Natural killer cell treated with Interleukin-12 subunit alpha and Interleukin-12 subunit beta and Interleukin-15 and Interleukin-18, amount 100 ng/mL, for 72 hours (primary cell): ENCODE measurements at places on chromosomes 1 and 21. TPM values are rescaled to one million over a fixed set of nuclear protein-coding genes. Genes with fewer than 3 reads are reported as not detected.
A peak's percentile ranks its signal among the peaks of the same experiment; 100 is the strongest.

The ADARB1 gene
- 28.7 TPM for total RNA-seq

DNA sequence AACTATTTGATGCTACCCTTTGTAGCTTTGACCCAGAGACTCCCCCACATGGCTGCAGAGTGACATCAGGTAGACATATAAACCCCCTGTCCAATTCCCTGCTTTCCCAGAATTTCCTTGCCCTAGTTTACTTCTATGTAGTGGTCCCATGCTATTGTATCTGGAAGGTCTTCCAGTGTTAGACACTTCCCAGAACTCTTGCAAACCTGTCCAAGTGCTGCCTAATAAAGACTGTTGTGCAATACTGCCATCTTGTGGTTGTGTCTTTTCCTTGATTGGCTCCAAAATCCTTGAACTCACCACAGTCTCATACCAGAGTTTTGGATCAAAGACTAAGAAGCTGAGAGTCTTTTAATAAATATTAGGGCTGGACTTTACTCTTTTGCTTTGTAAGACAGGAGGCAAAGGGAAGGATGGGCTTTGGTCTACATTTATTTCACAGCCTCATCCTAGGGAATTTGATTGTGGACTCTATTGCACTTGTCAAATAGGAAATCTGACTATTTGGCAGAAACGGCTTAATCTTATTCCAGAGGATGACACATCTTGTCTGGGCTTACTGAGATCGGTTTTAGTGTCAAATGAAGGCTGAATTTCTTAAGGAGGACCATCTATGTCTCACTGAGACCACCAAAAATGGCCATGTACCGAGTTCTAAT is 169.9 kb downstream of the LRRC7 start:
- DNase-seq: no peak

The GPR37L1 gene
- not detected for total RNA-seq

DNA sequence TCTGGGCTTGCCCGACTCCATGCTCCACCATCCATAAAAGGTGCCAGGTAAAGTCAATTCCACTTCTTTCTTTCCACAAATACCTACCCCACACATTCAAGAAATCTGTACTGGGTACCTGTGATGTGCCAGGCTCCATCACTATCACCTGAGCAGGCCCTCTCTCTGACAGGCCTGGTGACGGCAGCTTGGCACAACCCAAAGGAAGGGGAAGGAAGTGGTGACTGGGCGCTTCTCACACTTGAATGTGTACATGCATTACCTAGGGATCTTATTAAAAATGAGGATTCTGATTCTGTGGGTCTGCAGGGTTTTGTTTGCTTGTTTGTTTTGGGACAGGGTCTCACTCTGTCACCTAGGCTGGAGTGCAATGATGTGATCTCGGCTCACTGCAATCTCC is 7.5 kb downstream of the HTR1D start:
- no peak for DNase-seq

- peak; percentile 53 for DNase-seq
Measured at GRCh38 chr21:46127239-46128105, 27.9 kb downstream of the FTCD start.

The SPRR2E gene
- total RNA-seq: not detected

DNA sequence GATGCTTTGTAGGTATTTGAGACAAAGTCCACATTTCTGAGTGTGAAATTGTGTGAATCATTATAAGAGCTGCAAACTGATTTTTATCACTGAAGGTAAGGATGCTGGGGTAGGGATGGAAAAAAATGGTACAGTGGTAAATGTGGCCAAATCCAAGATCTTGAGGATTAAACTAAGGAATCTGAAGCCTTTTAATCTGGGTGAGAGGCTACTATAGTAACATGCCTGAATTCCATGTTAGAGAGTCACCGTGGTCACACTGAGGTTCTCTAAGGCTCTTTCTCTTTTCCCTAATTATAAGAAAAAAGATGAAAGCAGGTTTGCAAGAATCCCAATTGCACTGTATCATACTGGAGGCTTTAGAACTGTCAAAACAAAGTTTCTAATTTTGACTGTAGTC is 17.6 kb downstream of the PTGER3 start:
- no peak for DNase-seq

DNA sequence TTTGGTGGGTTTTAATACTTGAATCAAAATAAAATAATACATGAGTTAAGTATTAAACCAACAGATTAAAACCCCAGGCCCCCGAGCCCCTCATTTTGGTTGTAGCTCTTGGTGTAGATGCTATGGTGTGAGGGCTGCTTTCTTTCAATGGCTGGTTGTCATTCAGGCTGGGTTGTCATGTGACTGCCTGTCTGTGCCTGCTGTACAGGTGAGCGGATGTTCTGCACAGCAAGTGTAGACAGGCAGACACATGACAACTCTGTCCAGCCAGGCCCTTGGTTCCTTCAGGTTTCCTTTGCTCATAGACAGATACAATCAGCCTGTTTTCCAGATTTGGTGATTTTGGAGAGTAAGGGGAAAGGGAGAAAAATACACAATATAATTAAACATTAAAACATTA is 281.9 kb upstream of the C1orf105 start:
- no peak for DNase-seq

- no peak for DNase-seq
Measured at GRCh38 chr1:91026777-91027176, 4.9 kb upstream of the ZNF644 start.

The PWP2 gene
- total RNA-seq: 69.6 TPM

The TNFSF18 gene
- total RNA-seq: not detected

DNA sequence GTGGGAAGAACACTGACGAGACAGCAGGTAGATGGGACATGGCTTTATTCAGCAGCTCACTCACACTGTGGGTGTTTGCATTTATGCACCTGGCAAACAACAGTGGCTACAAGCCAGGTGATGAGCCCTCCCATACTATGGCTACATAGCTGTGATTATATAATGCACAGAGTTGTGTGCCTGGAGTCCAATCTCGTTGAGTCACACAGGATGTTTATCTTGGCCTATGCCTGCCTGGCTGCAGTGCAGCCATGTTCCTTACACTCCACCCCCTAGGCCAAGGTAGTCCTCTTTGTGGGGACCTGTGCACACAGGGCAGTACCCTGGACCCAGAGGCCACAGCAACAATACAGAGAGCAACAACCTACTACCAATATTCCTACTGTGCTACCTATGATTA is 1643.8 kb downstream of the MRPL39 start:
- DNase-seq: no peak

The PCSK9 gene
- not detected for total RNA-seq

GRCh38 chr1:58159434-58159830 is 387.1 kb downstream of the OMA1 start:
- no peak for DNase-seq

GRCh38 chr1:42000766-42001165 is 82.0 kb upstream of the HIVEP3 start:
- DNase-seq: no peak

- DNase-seq: no peak
Measured at GRCh38 chr1:83058327-83058726, 940.6 kb downstream of the TTLL7 start.

GRCh38 chr1:184296466-184297243 is 90.2 kb upstream of the C1orf21 start:
- DNase-seq: no peak

DNA sequence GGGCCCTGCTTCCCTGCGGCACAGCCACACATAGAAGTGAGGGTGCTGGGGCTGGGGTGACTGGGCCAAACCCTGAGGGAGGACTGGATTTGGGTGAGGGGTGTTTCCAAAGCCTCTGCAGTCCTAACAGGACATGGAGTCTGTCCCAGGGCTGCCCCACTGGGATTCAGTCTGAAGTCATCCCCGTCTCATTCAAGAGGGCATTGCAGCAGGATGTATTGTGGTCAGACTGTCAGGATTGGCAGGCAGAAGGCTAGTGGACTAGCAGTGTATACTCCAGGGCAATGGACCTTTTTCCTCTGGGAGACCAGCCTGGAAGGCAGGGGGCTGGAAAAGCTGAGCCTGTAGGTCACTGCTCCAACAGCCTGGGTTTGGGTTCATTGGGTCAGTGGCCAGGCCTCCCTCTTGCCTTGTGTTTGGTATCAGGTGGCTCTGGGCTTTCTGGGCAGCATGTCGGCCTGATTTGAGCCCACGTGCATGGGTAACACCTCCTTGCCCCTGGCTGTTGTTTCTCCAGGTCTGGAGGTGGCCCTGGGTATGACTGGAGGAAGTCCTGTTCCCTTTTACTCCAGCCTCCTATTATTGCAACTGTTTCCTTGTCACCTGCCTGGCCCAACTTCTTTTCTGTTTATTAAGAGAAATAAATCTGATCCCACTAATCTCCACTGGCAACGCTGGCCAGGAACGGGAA is 41.0 kb upstream of the SYNC start:
- DNase-seq: no peak

GRCh38 chr21:34190576-34191321 is 117.4 kb downstream of the MRPS6 start:
- no peak for DNase-seq

The ZNF281 gene
- 29.8 TPM for total RNA-seq

GRCh38 chr1:169513208-169513607 is 27.5 kb upstream of the SLC19A2 start:
- DNase-seq: no peak

- DNase-seq: no peak
Measured at GRCh38 chr1:59718064-59718988, 96.4 kb upstream of the HOOK1 start.

The HAO2 gene
- not detected for total RNA-seq

GRCh38 chr1:168372861-168373371 is 92.2 kb downstream of the TBX19 start:
- no peak for DNase-seq

- DNase-seq: no peak
Measured at GRCh38 chr1:247415423-247416361, at the start of gene NLRP3. Gene NLRP3, plus strand, starts transcription at chr1:247416173. Its CDS starts 2,628 bp downstream, at chr1:247418801.

GRCh38 chr1:72066431-72066830 is 215.9 kb downstream of the NEGR1 start:
- no peak for DNase-seq

- no peak for DNase-seq
Measured at GRCh38 chr1:99818063-99818699, 32.0 kb upstream of the AGL start.

The MTF1 gene
- total RNA-seq: 65.3 TPM

DNA sequence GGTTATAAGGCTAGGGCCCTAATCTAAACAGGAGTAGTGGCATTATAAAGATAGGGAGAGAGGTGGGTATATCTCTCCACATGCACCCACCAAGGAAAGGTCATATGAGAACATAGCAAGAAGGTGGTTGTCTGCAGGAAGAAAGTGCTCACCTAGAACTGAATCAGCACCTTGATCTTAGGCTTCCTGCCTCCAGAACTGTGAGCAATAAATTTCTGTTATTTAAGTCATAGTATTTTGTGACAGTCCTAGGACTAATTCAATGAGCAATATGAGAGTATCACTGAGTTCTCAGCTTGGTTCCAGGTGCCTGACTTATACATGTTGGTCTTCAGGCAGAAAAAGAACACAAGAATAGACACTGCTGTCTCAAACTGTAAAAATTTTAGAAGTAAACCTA is 51.8 kb downstream of the MRPL39 start:
- DNase-seq: no peak

GRCh38 chr1:181394766-181395165 is 88.6 kb upstream of the CACNA1E start:
- DNase-seq: no peak

DNA sequence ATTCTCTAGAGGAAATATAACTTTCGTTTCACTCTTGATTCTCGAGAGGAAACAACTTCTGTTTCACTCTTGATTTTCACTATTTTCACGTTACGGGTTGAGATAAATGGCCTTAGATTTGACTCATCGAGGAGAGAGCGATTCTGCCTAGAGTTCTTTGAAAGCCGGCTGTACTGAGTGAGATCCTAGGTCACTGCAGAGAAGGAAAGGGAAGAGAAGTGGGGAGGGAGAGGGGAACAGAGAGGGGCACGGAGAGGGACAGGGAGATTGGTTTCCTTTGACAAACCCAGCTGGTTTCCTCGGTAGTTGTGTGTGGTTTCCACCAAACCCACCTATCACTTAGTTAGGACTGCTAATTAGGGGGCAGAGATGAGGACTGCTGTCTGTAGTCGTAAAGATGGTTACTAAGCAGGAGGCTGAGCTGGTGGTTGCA is 21.6 kb upstream of the GPR137B start:
- DNase-seq: no peak

The TP73 gene
- 1.5 TPM for total RNA-seq

DNA sequence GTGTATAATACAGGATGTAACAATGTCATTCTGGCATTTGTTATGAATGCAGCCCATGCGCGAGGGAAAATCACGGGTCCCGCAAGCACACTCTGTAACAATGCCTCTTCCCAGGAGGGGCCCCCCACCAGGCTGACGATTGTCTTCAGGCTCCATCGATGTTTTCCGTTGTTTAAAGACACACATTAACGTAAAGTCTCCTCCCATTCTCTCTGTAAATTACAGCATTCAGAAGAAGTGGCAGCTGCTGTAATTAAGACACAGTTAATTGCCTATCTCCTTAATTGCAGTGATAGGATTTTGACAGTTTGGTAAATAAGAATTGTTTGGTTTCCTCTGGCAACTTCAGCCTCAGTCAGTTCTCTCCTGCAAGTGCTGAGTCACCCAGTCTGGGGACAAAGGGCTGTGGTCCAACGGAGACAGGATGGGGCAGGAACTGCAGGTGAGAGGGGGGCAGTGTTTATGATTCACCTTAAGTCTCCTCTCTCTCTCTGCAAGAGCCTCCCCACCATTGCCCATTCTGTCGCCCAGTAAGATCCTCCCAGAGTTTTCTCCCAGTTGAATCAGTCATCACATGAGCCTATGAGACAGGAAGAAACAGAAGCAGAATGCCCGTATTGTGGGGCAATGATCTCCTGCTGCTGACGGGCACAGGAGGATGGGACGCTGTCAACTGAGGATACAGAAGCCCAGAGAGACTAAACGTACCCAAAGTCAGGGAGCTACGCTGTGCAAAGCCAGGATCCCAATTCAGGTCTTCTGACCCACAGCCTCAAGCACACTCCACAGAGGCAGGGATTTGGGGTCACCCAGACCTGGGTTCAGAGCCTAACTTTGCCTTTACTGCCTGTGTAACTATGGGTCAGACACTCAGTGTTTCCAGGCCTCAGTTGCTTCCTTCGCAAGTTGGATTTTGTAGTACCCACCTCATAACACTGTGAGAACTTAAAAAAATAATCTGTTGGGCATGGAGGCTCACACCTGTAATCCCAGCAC is 110.0 kb downstream of the ADSS2 start:
- DNase-seq: no peak

- no peak for DNase-seq
Measured at GRCh38 chr1:194358208-194358581, 1171.8 kb upstream of the B3GALT2 start.

GRCh38 chr1:197181982-197182381 is 35.5 kb upstream of the ASPM start:
- DNase-seq: no peak
